ENCODE measurements at places on chromosomes 2 and 18.

DNA sequence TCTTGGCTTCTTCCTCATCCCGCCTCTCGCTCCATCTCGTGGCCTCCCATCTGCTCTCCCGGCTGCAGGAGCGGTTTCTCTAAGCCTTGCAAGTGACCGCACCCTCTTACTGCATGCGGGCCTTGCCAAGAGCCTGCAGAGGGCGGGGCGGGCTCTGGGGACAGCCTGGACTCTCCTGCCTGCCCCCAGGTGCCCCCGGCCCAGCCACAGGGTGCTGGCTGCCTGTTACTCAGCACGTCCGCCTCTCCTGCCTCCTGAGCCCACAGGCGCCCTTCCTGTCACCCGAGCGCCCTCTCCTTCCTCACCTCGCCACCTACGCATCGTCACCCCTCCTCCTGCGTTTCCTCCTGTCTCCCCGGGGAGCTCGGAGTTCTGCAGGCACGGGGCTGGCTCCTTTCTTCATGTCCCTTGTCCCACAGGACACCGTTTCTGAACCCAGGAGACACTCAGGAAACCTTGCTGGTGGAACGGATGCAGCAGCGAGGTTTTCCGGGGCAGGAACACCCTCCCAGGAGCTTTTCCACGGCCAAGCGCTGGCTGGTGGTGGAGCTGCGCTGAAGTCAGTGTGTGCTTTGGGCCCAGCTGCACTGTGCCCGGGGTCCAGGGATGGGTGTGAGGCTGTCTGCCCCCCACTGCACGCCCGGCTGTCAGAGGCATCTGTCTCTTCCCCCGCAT, 28.5 kb downstream of the HPCAL1 start:
- DNase-seq: no peak

GRCh38 chr2:238666543-238666942, 181.3 kb upstream of the TWIST2 start:
- DNase-seq: no peak

- DNase-seq: no peak
These were observed 71.1 kb upstream of the HK2 start for GRCh38 chr2:74762789-74763188.

DNA sequence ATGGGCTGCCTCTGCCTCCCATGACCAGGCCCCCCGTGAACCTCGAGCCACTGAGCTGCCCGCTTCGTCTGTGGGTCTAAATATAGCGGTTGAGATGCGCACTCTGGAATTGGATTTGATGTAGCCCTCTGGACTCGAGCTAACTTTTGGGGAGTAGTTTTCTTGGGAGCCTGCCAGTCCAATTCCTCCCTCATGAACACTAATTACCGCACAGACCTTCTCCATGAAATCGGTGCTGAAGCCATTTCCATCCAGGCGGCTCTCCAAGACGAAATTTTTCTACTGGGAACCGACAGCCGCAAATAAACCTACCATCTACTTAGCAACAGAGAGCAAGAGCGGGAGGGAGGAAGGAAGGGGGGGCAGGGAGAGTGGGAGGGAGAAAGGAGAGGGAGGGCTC, 63.6 kb downstream of the CELF4 start:
- DNase-seq: no peak

DNA sequence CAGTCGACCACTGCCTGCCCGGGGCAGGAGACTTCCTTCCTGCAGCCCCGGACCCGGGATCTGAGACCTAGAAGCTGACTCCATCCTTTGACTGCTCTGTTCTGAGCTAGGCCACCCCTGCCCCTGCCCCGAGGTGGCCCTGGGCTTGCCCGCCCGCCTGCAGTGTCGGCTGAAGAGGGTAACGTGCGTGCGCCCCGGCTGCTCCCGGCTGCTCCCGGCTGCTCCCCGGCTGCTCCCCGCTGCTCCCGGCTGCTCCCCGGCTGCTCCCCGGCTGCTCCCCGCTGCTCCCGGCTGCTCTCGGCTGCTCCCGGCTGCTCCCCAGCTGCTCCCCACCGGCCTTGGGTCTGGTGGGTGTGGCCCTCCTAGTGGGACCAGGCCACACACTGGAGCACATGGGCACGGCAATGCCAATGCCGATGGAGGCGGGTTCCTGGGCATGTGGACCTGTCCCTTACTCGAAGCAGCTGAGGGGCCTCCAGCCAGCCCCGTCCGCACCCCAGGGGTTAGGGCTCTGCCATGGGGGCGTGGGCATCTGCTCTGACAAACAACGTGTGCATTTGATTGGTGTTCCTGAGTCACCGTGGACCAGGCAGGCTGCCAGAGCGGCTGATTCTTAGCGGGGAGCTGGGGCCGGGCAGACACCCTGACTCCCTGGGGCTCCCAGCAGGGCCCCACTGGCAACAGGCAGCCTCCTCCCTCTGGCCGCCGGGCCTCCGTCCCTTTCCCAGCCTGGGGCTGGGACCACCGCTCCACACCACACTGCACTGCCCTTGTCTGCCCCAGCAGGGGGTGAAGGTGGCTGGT, 2.0 kb upstream of the GAL3ST2 start:
- no peak for DNase-seq

DNA sequence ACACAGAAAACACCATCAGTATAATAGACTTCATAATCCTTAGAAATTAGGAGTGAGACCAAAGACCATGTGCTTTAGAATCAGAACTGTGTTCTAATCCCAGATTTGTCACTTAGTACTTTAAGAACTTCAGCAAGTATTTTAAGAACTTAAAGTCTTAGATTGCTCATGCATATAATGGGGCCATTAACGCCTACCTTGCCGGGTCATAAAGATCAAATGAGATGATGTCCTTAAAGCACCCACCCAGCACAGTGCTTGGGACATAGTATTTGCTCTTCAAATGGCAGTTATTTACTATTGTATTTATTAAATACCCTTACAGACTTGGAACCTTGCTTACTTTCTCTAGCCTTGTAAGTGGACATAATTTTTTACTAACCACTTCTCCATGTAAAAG, 156.1 kb downstream of the GREB1L start:
- no peak for DNase-seq

- no peak for DNase-seq
These were observed 151.0 kb downstream of the ARHGAP15 start for GRCh38 chr2:143280097-143280757.

DNA sequence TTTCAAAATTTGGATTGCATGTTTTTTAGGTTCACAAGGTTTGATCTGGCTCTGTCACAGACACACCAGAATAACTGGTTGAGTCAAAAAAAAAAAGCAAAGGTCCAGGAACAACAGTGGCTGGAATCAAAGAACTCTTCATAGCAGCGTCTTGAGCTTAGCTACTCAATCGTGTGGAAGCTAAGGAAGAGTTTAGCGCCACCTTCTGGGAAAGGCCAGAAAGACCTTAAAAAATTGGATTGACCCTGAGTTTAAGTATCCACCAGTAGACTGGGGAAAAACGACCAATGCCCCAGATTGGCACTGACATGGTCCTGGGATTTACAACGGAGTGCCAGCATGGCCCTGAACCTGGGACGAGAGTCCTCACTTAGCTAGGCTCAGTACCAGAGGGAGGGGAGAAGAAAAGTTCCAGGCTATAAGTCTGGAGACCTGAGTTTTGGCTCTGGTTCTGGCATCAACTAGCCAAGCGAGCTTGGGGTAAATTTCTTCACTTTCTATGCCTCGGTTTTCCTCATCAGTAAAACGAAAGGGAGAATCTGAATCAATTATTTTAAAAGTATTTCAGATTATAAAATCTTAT, 71.1 kb upstream of the TFCP2L1 start:
- DNase-seq: peak; percentile 49

DNA sequence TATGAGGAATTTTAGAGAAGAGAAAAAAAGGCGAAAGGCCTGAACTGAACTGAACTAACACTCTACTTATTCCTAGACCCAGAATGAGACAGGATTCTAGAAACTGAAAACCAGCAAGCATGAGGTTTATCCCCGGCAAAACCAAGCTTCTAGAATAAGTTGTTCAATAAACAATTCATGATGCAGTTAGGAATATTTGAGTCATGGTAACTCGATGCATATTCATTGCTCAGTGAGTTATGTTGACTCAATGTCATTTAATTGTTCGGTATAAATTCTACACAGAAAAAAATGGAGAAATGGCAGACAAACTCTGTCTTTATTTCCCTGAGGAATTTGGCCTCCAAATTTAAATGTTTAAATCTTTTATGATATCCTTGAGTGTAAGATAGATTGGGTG, 321.5 kb downstream of the SATB2 start:
- no peak for DNase-seq

DNA sequence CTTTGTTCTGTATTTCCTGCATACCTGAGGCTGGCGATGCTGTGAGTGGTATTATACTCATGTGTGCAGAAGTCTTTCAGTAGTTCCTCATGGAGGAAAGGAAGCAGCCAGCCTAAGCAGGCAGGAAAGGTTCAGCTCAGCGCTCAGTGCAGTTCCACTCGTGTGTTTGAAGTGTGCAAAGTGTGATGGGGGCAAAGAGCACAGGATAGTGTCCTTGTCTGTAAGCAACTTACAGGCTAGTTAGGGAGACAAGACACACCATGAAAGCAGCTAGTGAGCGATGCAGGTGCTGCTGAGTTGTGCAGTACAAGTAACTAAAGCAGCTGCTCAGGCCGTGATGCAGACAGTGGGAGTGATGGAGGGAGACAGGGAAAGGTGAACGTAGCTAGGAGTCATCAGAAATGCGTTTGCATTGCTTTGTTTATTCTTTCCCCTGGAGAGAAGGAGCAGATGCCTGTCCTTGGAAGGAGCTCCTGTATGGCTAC, 146.2 kb downstream of the LDLRAD4 start:
- no peak for DNase-seq

DNA sequence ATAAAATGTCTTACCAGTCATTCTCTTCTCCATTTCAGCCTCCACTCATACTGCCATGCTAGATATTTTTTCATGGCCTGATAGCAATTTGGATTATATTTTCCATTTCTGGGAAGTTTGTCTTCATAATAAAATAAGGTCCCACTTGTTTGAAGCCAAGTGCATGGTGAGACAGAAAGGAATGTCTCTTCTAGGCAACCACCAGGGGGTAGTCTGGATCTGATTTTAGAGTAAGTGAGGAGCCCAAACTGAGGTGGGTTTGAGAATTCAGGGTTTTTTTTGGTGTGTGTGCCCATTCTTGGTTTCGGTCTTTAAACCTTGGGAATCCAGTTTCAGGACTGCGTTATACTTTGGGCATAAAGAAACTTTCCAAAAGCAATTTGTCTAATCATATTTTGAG, 315.5 kb downstream of the RPRM start:
- no peak for DNase-seq

- no peak for DNase-seq
These were observed 34.6 kb upstream of the IL1B start for GRCh38 chr2:112870841-112871835.

GRCh38 chr2:239394346-239394945, 6.4 kb downstream of the HDAC4 start:
- DNase-seq: no peak

DNA sequence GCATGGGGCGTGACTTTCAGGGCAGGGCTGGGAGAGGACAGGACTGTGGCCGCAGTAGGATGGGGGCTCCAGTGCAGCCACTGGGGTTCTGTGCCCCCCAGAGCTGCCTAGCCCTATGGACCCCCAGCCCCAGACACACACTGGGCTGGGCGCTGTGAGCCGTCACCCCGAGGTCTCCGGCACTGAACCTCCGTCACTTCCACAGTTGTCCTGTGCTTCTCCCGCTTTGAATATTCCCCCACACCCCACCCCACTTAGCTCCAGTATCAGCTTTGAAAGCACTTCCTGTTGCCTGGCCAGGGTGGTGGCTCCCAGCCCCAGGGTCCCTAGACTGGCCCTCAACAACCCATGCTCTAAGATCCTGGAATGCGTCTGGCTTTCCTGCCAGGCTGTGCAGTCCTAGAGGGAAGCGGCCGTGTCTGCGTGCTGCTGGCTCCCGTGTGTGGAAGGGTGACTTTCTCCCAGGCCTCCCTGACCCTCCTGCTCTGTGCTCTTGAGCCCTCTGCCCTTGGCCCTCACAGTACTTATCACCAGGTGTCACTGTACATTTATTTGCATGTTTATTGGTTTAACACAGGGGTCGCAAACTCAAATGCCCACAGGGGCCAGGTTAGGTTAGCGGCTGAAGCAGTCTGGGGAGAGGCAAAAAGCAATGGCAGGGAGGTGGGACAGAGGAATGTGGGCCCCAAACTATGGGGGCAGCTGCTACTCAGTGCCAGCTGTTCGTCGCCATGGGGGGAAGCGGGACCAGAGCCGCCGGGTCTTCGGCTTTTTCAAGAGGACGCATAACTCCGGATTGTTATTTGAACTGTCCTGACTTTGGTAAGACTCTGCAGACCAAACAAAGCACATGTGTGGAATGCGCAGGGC, 9.9 kb downstream of the OBSL1 start:
- DNase-seq: no peak

- no peak for DNase-seq
These were observed 128.3 kb upstream of the ETAA1 start for GRCh38 chr2:67268797-67269196.

GRCh38 chr18:23487738-23488570, 15.4 kb upstream of the RMC1 start:
- no peak for DNase-seq

DNA sequence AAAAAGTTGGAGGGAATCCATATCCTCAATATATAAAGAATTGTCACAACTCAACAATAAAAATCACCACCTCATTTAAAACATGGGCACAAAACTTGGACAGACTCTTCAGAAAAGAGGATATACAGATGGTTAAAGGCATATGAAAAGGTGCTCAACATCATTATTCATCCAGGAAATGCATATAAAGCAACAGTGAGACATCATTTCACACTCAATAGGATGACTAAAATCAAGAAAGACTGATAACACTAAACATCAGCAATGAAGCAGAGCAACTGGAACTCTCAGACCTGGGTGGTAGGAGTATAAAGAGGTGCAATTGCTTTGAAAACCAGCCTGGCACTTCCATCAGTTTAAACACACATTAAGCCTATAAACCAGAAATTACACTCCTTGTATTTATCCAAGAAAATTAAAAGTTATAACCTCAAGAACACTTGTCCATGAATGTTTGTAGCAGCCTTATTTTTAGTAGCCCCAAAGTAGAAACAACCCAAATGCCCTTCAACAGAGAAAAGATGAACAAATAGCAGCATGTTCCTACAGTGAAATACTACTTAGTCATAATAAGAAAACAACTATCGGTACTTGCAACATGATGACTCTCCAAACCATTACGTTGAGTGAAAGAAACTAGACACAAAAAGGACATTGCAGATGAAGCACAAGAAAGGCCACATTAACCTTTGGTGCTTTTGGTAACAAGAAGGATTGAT, 79.1 kb upstream of the TANC1 start:
- DNase-seq: no peak
